ENCODE measurements at places on chromosomes 3 and 15.

DNA sequence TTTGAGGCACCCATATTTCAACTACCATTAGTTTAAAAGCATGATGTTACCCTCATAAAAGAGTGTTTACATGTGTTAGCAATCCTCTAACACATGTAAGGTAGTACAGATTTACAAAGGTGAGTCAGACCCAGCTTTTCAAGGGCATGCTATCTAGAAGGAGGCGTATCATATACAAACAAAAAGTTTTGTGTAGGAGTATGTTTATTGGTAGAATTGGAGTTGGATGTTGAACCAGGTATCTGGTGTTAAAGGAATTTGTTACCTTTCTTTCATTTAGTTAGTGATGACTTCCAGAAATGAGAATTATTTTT, 2.4 kb downstream of the HACD3 start:
- no peak for DNase-seq

- DNase-seq, result no peak
Observed at GRCh38 chr15:35437157-35437556, 108.8 kb downstream of the DPH6 start.

GRCh38 chr3:38281895-38282686, at the start of gene SLC22A14:
SLC22A14 (plus strand) TSS chr3:38282294; CDS start chr3:38306027, 23,733 bp downstream.
- DNase-seq, result no peak

- no peak for DNase-seq
Observed at GRCh38 chr3:177484206-177484605, 286.9 kb upstream of the TBL1XR1 start.

DNA sequence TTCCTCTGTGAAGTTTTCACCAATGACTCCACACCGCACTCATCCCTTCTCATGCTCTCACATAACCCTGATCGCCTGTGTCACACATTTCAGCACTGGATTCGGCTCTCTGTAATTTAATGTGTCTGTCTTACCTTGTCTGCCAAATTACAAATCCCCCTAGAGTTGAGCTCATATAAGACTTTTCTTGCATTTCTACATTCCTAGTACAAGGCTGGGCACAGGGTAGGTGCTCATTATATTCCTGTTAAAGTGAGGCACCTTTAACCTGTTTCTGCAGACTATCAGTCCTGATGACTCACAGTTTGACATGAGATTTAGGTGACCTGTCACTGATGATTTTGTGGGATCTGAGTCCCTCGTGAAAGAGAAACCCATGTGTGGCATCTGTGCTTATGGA, 22.6 kb downstream of the TGM5 start:
- no peak for DNase-seq

DNA sequence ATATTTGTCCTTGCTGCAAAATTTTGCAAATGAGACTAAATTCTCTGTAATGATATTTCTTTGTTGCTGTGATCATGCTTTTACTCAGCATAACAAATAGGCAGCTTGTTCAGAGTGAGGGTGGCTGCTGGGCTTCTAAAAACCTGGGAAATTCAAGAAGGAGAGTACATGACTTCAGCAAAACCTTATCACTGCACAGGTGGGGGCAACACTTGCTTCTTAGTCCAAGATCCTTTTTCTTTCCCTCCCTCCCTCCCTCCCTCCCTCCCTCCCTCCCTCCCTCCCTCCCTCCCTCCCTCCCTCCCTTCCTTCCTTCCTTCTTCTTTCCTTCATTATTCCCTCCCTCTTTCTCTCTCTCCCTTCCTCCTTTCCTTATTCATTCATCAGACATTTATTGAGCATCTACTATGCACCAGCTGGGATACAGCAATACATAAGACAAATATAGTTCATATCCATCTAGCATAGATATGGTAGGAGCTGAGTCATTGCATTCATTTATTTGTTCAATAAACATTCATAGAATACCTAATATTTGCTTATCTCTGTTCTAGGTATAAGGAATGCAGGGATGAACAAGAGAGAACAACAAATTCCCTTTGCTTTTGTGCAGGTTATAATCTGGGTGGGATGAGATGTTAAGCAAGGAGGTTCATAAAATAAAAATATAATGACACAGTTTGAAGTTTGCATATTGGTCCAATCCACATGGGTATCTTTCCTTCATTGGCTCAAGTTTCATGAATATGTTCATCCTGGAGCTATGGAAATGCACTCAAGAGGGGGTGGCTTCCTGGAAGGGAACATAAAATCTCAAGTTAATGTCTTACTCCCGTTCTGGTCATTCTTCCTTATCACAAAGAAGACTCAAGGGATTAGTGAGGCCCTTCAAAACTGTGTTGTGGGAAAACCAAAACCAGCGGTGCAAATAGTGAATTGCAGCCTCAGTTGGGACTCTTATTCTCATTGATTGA, 210.7 kb downstream of the PDCD6IP start:
- no peak for DNase-seq

- DNase-seq, result no peak
Observed at GRCh38 chr3:115517457-115518050, 105.8 kb upstream of the GAP43 start.

- no peak for DNase-seq
Observed at GRCh38 chr3:77320514-77320913, 280.6 kb downstream of the ROBO2 start.

DNA sequence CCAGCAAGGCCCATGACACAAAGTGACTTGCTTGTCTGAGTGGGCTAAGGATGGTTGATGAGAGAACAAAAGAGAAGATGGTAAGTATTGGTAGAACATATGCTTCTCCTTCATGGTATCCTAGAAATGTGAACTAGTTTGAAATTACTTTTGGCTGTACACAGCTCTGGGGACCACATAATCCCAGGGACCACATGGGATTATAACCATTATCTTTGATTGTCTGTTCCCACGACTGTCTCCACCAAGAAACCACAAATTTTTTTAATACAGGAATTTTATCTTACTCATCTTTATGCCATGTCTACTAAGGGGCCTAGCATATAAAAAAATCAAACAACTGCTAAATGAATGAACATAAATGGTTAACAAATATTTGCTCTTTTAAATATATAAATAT, 155.3 kb upstream of the PRICKLE2 start:
- no peak for DNase-seq

DNA sequence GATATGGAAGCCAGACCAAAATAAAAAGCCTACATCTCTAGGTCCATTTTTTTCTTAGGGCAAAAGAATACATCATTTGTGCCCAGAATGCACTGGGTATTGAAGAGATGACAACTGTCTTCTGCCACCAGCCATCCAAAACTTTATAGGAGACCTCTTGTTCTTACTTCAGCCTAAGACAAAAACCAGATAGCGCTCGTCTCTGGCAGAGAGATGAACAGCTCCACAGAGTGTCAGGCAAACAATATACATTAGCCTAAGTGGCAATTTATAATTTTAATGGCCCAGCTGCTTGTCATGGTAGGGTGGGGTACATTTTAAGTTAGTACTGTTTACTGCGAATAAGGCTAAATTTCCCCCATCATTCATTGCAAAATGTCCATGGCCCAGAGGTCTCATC, 38.9 kb upstream of the PIAS1 start:
- DNase-seq, result no peak

- peak; percentile 5 for DNase-seq
Observed at GRCh38 chr3:120449701-120450599, 842 bp downstream of the FSTL1 start.

- DNase-seq, result no peak
Observed at GRCh38 chr3:78165876-78166275, 1126.0 kb downstream of the ROBO2 start.

GRCh38 chr3:157147099-157147803, 12.7 kb downstream of the CCNL1 start:
- no peak for DNase-seq

GRCh38 chr3:168216851-168217250, 121.1 kb upstream of the GOLIM4 start:
- DNase-seq, result no peak

- peak; percentile 42 for DNase-seq
Observed at GRCh38 chr15:60840703-60841411, 361.9 kb upstream of the ICE2 start.

- DNase-seq, result no peak
Observed at GRCh38 chr3:125022206-125022605, 33.6 kb downstream of the HEG1 start.

- DNase-seq, result no peak
Observed at GRCh38 chr3:5456199-5456598, 268.7 kb downstream of the EDEM1 start.

DNA sequence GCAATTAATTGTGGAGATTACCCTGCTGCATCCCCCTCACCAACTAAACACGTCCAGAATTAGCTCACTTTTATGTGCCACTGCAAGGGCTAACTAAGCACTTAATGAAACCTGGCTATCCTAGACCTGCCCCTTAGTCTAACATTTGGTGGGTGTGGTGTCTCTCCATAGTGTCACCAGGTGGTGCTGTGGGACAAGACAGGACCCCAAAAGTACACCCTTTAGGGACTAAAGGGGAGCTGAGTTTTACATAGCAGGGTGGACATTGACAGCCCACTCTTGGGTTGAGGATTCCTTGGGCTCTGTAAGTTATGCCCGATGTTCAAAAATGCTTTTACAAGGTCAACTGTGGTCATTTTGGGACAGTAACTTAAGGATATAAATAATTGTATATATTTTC, 5.7 kb downstream of the DUT start:
- no peak for DNase-seq

DNA sequence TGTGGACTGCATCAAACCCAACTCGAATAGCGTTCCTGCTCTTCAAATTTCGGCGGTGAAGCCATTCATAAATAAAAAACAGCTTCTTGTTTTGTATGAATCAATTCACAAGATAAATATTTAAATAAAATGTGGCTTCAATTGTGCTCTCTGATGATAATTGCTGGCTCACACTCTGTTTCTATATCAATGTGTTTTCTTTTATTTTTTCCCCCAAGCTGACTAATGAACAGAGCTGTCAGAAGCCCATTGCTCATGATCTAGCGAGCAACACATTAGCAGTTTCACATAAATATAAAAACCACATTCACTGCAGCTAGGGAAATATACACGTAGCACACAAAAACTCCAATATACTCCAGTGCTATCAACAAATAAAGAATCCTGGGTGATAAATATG, 45.0 kb upstream of the FOXP1 start:
- DNase-seq, result no peak

DNA sequence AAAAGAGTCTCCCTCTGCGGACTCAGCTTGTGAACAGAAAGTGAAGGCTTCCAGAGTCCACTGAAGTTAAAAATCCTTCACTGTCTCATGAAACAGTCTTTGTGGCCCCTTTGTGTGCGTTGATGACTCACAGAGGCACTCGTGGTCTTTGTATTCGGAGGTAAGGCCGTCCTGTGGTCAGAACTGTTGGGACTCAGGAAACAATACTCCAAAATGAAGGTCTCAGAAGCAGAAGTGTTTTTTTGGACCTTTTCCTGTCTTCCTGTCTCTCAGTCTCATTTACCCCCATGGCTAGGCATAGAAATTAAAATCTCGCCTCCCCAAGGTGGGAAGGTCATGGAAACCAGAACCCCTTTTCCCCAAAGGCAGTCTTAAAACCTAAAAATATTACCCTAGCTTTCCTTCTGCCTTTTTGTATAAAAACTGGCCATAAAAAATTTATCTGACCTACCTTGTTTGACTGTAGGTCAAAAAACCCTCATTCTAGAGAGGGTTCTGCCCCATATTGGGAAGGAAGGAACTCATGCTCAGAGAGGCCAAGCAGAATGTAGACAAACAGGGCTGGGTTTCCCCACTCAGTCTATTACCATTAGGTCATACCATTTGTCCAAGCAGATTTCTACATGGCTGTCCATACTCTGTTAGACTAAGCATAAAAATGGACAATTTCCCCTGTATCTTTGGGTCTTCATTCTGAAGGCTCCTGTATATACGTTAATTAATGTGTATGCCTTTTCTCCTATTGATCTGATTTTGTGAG, 19.1 kb upstream of the EPB42 start:
- no peak for DNase-seq

GRCh38 chr3:37762698-37763097, 99.0 kb upstream of the CTDSPL start:
- DNase-seq, result no peak

DNA sequence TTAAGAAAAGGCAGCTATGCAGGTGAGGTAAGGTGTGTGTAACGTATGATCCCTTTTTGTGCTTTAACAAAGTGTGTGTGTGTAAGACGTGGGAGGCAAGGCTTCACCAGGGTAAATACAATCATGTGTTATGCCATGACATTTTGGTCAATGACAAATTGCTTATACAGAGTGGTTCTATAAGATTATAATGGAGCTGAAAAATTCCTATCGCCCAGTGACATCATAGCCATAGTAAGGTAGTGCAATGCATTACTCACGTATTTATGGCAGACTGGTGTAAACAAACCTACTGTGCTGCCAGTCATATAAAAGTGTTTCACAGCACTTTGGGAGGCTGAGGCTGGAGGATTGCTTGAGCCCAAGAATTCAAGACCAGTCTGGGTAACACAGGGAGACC, 60.2 kb upstream of the LCTL start:
- DNase-seq, result no peak

DNA sequence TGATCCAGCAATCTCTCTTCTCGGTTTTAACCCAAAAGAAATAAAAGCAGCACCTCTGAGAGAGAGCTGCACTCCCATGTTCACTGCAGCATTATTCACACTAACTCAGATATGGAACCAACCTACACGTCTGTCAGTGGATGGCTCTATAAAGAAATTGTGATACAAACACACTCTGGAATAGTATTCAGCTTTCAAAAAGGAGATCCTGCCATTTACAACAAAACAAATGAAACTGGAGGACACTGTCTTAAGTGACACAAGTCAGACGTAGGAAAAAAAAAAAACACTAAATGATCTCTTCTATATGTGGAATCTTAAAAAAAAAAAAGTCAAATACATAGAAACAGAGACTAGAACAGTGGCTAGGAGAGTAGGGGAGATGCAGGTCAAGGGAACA, 9.2 kb downstream of the HERC1 start:
- no peak for DNase-seq

DNA sequence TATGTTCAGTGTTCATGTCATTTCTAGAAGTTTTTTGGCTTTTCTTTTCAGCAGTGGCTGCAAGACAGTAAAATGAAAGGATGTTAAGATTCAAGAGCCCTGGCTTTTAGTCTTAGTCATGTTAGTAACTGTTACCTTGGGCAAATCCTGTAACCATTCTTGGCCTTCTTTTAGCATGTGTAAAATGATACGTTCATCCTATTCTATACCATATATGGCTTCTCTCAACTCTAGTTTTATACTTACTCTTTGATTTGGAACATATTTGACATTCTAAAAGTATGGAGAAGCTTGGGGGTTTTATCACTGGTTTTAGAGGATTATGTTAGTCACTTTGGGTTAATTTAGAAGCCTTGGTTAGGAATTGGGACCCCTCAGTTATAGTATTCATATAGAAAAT, 20.1 kb downstream of the GTF2E1 start:
- DNase-seq, result no peak

DNA sequence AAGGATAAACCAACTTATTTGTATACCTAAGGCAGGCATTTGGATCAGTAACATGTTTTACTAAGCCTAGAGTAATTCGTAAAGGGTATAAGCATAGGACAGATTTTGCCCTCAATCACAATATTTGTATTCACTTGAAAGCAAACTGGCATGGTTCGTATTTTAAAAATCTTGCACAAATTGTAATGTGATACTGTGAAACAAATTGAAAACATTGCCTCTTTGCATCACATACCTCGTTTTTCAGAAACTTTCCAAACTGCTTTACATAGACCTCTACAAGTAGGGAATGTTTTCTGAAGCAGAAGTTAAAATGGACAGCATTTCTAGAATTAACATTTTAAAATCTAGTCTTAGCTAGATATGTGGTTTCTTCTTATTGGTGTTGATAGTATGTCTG, 11.6 kb downstream of the KBTBD8 start:
- DNase-seq, result no peak
